ENCODE measurements at places on chromosomes 1 and 21.

DNA sequence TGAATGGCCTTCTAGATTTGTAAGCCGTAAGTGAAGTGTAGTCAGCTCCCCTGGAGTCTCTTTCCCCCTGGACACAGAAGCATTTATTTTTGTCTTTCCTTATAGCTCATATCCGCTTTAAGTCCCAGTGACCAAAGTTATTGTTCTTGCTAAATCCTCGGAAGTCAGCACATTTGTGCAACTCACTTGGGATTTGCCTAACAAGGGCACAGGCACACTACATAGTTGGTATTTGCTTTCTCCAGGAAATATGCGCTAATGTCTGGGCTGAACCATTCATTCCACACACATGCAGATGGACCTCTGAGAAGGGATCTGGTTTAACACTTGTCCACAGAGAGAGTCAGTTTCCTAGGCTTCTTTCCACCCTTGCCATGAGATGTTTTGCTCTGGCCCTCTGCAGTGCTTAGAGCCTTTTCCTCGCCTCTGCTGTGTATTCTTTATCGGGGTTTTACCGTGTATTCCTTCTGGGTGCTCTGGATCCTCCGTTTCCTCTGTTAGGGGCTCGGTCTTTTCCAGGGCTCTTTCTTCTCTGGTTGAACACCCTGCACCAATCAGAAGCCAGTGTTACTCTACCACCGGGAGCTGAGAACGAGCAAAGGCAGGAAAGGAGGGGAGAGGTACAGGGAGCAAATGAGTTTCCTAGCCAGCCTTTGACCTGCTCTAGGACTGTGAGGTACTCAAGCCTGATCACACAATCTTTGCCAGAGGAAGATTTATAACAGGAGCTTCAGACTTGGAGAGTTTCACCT lies 72.4 kb downstream of the ABCA4 start:
- no peak for DNase-seq

DNA sequence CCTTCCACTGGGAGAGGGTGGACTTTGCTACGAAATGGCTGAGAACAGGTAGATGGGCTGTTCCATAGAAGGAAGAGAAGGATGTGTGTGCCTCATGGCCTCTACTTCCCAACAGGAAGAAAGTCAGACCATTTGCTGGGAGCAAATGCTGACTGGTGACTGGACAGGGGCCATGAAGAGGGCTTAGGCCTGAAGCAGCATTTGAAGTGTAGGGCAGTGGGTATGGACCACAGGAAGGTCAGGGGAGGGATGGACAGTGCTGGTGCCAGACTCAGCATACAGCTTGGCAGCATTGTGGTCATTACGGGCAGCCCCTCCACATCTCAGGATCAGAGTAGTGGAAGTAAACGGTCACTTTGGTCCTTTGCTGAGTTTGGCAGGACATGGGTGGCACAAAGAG lies 275.7 kb downstream of the MATN1 start:
- DNase-seq = no peak

DNA sequence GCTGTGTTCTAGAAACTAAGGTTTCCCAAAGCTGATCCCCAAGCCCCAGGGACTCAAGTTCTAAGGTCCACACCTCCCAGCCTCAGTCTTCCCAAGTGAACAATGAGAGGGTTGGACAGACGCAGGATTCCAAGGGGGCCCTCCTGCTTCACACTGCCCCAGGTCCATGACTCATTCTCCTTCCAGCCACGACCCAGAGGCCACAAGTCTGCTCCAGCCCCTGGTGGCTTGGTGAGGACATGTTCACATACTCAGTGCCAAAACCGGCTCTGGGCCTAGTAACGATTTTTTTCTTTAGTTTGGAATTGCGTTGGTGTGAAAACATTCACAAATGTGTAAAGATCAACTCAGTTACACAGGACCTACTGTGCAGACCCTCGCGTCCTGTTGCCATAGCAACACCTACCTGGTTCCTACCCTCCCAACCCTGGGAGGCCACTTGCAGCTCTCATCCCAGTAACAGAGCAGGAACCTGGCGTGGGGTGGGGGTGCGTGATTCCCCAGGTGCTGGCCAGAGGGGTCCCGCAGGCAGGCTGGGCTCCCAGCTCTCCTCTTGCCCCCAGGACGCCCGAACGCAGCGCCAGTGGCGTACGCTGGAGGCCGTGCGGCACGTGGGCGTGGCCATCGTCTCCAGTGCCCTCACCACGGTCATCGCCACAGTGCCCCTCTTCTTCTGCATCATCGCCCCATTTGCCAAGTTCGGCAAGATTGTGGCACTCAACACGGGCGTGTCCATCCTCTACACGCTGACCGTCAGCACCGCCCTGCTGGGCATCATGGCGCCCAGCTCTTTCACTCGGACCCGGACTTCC lies 57.0 kb downstream of the DISP3 start:
- DNase-seq = no peak

- DNase-seq = no peak
Observed at GRCh38 chr21:14866859-14867765, 197.7 kb downstream of the NRIP1 start.

DNA sequence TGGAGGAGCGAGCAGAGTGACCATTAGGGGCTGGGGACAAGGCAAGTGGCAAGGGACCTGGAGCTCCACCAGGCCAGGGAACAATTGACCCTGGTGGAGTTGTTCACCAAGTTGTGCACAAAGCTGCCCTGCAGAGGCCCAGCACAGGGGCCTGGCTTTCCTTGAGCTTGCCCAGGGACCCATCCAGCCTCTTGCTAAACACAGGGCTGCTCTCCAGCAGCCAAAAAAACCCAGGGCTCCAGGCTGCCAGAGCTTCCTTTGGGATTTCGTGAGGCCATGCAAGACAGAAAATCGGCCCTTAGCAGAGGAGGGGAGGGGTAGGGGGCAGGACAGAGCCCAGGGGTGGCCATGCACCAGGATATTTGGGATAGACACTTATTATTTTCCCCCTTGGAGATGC lies 32.6 kb downstream of the LRP8 start:
- DNase-seq = no peak

GRCh38 chr1:239169276-239169675 lies 217.1 kb upstream of the CHRM3 start:
- no peak for DNase-seq

DNA sequence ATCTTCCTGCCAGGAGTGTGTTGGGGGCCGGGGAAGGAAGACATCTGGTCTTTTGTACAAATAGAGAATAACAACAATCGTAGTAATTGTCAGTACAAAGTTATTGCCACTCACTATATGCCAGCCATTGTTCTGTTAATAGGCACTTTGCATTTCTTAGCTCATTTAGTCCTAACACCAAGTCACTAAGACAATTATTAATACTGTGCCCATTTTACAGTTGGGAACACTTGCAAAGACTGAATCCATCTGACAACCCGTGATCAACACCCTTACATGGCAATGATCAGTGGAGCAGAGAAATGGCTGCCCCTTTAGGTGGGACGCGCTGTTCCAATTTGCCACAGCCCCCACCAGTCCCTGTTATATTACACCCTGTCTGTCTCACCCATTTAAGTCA lies 33.3 kb downstream of the FBXO2 start:
- DNase-seq = no peak

- no peak for DNase-seq
Observed at GRCh38 chr1:27071049-27071416, 58.4 kb upstream of the TENT5B start.

DNA sequence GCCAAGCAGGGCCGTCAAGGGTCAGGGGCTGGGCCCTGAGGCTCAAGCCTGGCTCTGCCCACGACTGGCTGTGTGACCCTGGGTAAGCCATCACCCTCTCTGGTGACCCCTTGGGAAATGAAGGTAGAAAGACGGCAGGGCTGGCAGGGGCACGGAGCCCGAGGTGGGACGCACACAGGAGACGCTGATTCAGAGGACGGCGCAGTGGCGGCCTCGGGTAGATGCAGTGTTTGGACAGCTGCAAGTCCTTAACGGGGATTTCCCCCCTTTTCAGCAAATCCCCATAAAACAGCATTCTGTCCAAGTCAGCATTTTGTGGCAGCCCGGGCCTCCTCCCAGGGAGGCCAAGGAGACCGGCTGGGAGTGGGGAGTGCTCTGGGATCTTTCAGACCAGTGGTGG lies 16.7 kb downstream of the COL8A2 start:
- DNase-seq = no peak

DNA sequence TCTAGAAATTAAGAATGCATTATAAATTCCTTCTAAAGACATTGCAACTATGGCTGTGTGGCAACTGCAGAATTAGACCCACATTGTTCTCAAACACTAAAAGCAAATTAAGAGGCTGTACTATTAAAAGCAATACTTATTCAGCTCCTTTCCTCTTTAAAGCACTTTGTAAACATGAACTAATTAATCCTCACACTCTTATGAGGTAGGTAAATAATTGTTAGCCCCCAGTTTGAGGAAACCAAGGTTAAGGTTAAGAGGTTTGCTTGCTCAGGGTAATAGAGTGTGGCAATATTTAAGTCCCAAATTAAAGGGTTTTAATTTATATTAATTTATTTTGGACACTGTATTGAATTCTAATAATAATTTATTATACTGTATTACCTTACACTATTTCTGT lies 553.8 kb downstream of the LRRIQ3 start:
- no peak for DNase-seq

GRCh38 chr1:186207391-186208085 lies 167.5 kb downstream of the TPR start:
- DNase-seq = no peak

DNA sequence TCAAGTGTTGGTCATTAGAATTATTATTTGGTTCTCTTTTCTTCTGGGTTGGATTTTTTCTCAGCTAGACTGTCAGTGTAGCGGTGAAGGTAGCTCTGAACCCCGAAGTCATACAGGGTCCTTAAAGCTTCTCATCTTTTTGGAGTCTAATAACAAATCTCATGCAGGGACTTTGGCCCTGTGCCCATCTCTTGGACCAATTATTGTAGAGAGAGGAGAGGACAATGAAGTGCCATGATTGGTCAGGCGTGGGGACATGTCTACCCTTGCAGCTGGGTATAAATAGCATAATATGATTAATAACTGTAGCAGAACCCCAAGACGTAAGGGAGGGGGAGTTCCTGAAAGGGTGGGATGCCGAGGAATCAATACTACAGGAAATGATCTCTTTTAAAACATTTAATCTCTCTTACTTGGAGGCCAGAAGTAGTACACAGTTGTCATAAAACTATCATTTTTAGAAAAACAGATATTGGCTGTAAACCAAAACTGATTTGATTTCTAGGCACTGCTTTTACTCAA lies 8.8 kb downstream of the MAGI3 start:
- DNase-seq = no peak

DNA sequence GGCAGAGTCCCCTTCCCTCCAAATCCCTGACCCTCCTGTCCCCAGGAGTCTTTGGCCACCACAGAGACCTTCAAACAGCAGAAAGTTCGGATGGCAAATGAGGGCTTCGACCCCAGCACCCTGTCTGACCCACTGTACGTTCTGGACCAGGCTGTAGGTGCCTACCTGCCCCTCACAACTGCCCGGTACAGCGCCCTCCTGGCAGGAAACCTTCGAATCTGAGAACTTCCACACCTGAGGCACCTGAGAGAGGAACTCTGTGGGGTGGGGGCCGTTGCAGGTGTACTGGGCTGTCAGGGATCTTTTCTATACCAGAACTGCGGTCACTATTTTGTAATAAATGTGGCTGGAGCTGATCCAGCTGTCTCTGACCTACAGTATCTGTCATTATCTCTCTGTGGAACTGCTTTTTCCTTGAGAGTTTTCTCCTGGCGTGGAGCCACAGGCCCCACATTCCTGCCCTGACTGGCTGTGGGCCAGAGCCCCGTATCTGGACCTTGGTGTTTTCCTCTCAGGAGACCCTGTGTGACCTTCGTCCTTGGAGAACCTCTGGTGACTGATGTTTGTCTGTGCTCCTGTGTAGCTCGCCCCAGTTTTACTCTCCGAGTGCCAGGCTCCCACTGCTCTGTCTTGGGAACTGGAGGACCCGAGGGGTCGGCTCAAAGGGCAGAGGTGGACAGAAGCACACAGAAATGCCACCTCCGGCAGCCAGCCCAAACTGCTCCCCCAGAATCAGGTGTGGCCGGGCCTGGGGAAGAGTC lies 4.8 kb downstream of the SLC27A3 start:
- DNase-seq = no peak

- DNase-seq = no peak
Observed at GRCh38 chr1:24727501-24728216, 17.6 kb upstream of the CLIC4 start.

DNA sequence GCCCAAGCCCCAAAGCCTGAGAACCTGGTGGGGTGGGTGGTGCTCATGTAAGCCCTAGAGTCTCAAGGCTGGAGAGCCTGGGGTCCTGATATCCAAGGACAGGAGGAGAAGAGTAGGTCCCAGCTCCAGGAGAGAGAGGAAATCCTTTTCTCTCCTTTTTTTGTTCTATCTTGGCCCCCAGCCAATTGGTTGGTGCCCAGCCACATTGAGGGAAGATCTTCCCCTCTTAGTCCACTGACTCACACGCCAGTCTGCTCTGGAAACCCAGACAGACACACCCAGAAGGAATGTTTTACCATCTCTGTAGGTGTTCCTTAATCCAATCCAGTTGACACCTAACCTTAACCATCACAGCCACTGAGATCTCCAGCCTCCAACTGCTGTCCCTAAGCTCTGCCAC lies 16.2 kb upstream of the LIN9 start:
- DNase-seq = no peak

DNA sequence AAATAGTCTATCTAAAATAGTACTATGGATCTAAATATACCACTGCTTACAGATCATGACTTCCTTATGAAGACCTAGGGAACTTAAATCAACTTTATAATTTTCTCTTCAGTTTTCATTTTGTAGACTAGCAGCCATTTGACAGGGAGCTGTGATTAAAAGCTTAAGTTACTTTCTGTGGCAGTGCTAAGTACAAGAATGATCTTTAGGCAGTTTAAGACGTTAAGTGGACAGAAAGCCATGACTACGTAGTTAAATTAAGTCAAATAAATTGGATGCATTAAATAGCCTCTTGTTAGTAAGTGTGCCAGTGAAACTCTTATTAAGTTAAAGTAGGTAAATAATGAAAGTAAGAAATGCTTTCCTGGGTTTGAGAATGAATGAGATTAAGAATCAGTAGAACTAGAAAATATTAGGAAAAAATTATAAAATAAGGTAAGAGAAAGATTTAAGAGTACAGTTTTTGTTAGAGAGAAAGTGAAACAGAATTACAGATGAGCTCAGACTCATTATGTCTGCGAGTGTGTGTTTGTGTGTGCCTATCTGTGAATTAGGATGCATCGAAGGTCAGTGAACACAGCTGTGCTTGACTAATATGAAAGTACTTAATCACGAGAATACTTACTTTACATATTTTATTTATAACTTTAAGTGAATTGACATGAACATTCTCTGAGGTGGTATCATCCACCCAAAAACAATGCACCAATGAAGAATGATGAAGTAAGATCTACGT lies 336.9 kb downstream of the KCNT2 start:
- no peak for DNase-seq

DNA sequence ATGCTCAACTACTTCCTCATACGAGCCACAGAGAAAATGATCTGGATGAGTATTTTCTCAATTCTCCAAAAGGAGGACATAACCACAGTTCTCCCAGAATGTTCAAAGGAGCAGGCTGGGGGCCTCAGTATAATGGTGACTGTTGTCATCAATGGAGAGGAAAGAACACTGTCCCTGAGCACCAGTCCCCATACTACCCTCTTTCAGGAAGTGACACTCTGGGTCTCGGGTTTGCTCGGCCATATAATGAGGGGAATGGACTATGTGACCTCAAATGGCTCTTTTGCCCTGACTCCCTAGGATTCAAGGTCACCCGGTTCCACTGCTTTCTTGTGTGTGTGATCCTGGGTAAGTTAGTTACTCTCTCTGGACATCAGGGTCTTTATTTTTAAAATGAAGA lies 22.8 kb downstream of the SLC9A1 start:
- no peak for DNase-seq

- no peak for DNase-seq
Observed at GRCh38 chr1:173433751-173434326, 43.3 kb upstream of the PRDX6 start.

Measured in stimulated activated CD8-positive, alpha-beta memory T cell treated with anti-CD3 and anti-CD28 coated beads, Interleukin-15, amount 100 ng/mL, for 48 hours (primary cell).